ENCODE measurements at places on chromosomes 11 and 22. TPM values are rescaled to one million over a fixed set of nuclear protein-coding genes. Genes with fewer than 3 reads are reported as not detected.

DNA sequence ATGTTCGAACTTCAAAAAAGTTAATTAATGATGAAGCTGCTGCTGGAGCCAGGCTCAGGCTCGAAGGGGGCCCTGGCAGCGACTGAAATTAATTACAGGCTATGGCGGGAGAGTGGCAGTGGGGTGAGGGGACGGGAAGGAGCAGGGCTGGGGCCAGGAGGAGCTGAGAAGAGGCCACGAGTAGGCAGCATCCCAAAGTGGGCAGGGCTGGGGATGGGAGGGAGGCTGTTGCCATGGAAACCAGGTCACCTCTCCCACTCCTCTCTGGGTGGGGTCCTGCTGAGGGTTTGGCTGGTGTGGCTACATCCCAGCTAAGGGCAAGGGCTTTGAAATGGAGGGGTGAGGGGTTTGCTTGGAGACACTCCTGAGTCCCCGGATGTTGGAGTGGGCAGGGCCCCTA lies 23.9 kb downstream of the CACNA1I start:
- DNase-seq: no peak

DNA sequence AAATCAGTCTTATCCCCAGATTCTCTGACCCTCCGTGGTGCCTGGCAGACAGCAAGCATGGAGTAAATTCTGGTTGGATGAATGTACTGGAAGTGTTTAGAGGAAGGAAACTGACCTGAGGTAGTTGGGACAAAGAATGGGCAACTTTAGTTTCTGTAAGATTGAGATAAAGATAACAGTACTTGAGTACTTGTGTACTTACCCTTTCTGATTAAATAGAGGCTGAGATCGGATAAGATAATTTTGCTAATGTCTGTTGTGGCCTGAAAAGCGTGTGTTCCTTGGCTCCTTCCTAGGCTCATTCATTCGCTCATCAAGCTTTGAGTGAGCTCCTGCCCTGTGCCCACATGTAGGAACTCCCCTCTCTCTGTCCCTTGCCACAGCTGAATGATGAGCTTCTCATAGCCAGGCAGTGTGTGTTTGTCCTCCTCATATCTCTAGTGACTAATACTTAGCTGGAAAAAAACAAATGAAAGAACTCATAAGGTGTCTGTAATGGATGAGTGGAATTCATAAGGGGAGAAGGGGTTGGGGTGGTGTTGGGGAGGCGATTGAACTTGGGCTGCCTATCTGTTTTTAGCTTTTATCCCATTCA lies 118.1 kb downstream of the DBX1 start:
- no peak for DNase-seq

DNA sequence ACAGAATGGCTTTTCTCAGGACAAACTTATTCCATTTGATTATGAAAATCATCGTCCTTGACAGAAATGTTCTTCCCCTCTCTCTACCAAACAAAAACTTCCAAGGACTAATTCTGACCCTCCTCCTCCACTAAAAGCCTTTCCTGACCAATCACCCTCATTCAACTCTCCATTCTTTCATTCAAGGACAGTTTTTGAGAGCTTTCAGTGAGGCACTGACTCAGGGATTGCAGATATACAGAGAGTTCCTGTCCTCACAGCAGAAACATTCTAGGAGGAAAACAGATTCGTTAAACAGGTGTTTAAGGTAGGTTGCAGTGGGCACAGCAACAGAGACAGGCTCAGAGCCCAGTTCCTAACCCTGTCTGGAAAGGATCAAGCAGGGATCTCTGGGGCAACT lies 41.5 kb downstream of the OR4D9 start:
- no peak for DNase-seq

- no peak for DNase-seq
Observed at GRCh38 chr11:34654483-34655334, 33.8 kb downstream of the EHF start.

GRCh38 chr11:63749624-63750023 lies 19.0 kb downstream of the ZFTA start:
- no peak for DNase-seq

DNA sequence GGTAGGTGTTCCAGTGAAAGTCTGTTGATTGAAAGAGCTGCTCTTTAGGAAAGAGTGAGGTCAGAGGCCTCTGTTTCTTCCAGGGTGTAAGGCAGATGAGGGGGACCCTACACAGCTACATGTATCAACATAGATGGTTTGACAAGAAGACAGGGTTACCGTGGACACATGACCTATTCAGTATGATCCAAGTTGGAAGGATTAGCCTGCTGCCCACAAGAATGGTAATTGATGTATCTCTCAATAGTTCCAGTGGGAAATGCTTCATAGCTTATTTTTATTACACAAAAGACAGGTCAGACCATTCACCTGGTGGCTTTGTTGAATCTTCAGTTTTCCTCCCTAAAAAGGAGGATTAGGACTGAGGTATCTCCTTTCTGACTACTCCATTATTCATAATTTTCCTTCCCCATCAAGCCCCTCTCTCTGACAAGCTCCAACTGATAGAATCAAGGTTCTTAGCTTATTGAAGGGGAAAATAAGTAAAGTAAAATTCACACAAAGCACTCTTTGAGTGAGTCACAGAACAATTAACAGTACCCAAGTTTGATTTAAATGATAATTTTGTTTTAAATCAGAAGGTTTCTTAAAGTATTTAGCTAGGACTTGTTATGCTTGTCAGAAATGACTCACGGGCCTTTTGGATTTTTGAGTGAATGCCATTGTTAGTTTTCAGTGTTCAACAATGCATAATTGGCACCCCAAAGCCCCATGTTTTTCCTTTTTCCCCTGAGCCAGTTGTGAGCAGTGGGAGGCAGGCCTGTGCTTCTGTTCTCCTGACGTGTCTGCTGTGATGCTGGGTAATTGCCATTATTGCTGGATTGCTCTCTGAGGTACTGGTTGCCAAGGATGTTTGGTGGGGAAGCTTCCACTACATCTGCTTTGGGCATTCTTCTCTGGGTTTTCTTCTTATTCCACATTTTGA lies 373.2 kb downstream of the DDX10 start:
- DNase-seq: no peak

- DNase-seq: no peak
Observed at GRCh38 chr11:27507557-27508322, 1.2 kb upstream of the LIN7C start.

GRCh38 chr11:27421819-27422494 lies 50.6 kb downstream of the LGR4 start:
- DNase-seq: no peak

- no peak for DNase-seq
Observed at GRCh38 chr22:29206372-29207242, 911 bp downstream of the EMID1 start.

GRCh38 chr22:47174671-47175112 lies 412.2 kb downstream of the TBC1D22A start:
- peak; percentile 68 for DNase-seq

DNA sequence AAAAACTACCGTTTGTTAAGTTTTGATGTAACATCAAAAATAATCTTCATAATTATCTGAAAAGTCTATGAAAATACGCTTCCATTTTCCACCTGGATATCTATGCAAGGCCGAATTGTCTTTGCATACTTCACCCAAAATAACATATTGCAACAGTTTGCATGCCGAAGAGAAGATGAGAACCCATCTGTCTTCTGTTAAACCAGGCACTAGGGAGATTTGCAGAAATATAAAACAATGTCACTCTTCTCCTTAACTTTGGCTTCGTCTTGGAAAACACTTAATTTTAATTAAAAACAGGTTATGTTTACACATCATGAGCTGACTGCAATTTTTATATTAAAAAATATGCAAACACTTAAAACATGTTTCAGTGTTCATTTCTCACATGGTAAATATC lies 1325.8 kb downstream of the TBC1D22A start:
- no peak for DNase-seq

- DNase-seq: no peak
Observed at GRCh38 chr11:129460714-129461113, 85.1 kb downstream of the BARX2 start.

DNA sequence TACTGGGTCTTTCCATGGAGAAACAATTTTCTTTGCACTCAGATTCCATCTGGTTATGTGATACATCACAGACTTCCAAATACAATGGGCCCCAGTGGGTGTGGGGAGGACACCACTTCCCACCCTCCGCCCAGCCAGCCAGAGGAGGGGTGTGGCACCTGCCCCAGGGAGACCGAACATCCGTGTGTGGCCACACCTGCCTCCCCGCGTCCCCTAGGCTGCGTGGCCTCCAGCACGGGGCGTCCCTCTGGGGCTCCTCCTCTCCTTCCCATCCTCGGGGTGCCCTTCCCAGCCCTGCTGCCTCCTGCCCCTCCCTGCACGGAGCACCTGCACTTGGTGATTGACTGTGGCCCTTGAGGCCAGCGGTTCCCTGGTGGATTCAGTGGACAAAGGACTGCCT lies 49.1 kb downstream of the CERK start:
- no peak for DNase-seq

DNA sequence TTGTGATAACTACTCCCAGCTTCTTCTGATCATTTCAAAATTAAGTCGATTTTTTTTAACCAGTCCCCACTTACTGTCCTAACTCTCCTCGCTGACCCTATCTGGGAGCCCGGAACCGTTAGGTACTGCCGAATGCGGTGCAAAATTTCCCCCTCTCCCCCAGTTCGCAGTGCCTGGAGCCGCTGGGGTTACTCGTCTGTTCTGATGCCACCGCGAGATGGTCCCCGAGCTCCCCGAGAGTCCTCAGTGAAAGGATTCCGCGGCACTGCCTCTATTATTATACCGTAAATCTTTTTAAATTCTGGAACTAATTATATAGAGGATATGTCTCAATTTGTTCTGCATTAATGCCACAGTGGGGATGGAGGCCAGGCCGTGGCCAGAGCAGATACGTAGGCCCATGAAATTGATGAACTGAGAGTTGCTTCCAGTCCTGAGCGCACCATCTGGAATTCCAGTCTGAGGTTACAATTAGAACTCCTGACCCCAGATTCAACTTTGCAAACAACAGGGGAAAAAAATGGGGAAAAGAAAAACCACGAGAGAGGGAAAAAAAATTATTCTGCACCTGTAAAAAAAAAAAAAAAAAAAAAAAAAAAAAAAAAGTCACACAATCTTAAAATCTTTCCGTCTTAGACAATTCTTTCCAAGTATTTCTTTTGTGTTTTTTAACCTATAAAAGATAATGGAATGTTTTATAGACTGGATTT lies 4.3 kb upstream of the WT1 start:
- DNase-seq: no peak

DNA sequence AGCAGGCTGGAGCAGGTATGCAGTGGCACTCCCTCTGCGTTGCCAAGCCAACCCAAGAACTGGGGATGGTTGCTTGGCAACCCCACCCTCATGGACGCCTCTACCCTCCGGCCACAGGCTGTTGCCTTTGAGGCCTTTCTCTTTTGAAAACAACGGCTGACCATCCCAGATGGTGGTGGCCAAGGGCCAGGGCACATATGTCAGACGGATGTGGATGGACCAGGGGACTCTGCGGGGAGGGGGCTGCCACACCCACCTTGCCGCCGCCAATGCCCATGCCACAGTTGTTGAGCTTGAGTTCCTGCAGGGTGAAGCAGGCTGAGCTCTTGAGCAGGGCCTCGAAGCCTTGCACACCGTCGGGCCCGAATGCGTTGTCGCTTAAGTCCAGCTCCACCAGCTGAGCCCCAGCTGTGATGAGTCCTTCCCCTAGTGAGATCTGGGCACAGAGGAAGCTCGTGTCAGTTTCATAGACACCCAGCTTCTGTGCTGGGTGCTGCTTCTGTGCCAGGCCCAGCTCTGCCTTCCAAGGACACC lies 21.5 kb downstream of the RANGAP1 start:
- DNase-seq: no peak

DNA sequence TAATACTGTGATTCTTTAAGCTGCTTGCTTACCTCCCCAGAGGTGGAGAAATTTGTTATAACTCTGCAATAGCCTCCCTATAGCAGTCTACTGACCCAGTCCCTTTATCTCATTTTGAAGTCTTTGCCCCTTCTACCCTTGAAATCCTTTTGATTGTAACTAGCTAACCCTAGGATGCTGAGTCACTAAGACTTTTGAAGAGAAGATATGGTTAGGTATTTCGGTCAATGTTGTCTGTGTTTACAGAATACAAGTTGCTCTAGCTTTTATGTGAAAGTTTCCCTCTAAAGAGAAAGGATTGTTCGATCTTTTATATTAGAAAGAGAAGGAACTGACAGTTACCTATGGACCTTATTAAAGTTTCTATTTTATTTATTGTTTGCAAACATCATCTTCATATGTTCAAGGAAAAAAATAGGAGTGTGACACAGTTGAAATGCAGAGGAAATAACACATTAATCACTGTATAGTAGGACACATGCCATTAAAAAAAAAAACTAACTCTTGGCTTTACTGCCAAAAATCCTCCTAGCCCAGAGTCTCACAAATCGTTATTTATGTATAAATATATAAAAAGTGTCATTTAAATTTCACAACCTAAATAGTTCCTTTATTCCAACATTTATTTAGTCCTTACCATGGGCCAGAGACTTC lies 3.1 kb downstream of the HYLS1 start:
- DNase-seq: no peak

DNA sequence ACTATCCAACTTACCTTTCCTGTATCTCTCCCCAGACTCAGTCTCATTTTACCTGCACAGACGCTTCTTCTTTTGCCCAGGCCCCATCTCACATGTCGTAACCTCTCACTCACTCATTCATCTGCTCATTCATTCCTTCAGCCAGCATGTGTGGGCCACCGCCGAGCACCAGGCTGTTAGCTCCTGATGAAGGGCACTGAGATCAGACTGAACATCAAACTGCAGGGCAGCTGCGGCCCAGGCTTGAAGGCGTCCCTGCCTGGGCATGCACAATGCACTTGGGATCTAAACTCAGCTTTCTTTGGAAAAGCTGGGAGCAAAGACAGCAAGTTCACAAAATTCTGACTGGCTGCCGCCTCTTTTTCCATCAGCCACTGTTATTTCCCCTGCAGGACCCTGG lies 1456.3 kb downstream of the BRD1 start:
- DNase-seq: peak; percentile 28

- no peak for DNase-seq
Observed at GRCh38 chr11:74739546-74740270, 8.5 kb upstream of the CHRDL2 start.

GRCh38 chr22:19419086-19419463 lies 12.5 kb downstream of the HIRA start:
- peak; percentile 84 for DNase-seq

- DNase-seq: no peak
Observed at GRCh38 chr11:99952816-99953215, 734.3 kb upstream of the ARHGAP42 start.

DNA sequence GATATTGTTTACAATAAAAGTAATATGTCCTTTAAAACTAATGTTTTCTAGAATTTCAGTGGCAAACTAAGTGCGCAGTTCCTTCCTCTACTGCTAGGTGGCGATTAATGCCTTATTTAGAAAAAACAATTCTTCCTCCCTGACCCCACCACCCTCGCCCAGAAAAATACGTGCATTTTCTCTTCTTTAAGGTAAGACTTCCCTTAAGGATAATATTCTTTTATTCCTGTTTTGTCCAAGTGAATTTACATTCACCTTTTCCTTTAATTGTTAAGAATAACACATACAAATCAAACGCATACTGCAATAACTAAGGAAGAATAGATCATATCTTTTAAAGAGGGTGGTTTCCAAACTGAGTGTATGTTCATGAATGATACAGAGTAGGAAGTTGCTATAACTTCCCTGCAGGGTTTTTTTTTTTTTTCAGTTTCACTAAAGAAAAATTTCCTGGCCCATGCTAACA lies 17.0 kb upstream of the PSMA1 start:
- no peak for DNase-seq

Gene PRG3
- total RNA-seq: 1.1 TPM

Gene PANX2
- 1.9 TPM for total RNA-seq

Gene CYTH4
- 100 TPM for total RNA-seq

Gene CCDC88B
- total RNA-seq: 86.6 TPM

Gene BATF2
- total RNA-seq: 14.8 TPM

Gene HYLS1
- 6.6 TPM for total RNA-seq

Gene TRPM5
- total RNA-seq: 0.10 TPM
